Activated T-cell treated with anti-CD3 and anti-CD28 coated beads for 1 hour (primary cell): ENCODE measurements at places on chromosomes 2 and 18.

DNA sequence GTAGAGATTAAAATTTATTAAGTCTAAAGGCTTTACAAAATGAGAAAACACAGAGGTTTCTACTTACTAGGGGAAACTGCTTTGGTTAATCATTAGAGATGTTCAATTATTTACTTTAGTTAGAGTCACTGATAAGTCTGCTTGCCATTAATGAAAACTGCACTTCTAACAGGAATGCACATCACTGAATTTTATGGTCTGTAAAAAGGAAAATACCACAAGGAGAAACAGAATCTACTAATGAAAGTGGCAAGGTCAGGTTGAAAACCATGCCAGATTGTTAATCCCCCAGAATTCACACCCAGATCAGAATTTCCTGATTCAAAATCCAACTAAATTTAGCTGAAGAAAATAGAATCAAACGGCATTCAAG lies 90.5 kb upstream of the GRB14 start:
- DNase-seq = no peak

DNA sequence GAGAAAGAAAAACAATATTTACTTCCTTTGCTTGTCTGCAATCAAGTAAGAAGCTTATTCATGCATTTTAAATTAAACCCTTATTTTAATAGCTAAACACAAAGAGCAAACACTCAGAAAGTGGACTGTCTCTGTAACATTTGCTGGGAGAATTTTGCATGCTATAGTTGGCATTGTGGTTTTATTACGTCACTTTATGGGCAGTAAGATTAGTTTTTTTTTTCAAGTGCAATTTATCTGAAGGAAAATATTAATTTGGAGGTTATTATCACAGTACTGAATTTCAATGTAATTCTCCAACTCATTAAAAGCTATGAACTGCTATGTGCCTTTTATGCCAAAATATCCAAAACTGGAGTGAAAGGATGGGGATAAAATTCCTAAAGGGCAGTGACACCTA lies 103.3 kb downstream of the TMEFF2 start:
- DNase-seq = no peak

- DNase-seq = peak; percentile 37
Measured at GRCh38 chr18:35386600-35387100, 9.5 kb upstream of the ZNF396 start.

DNA sequence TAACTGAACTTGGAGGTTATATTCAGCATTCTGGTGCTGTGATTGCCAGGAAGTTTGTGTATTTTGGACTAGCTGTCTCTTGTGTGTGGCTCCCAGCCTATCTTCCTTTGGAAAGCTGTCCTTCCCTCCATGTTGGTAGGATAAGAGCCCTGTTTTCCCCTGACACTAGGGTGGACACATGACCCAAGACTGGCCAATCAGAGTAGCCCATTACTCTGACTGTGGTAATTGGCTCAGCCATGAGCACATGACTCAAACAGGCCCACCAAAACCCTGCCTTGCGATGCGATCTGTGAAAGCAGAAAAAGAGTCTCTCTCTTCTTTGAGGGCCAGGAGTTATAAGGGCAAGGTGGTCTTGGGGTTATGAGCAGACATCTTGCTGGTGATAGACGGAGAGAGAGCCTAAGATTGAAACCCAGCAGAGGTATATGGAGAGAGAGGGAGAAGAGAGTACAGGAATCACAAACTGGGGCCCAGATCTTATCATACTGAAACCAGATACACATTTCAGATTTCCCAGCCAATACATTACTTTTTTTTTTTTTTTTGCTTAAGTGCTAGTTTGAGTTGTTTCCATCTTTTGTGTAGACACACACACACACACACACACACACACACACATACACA lies 45.3 kb upstream of the SERPINE2 start:
- no peak for DNase-seq

DNA sequence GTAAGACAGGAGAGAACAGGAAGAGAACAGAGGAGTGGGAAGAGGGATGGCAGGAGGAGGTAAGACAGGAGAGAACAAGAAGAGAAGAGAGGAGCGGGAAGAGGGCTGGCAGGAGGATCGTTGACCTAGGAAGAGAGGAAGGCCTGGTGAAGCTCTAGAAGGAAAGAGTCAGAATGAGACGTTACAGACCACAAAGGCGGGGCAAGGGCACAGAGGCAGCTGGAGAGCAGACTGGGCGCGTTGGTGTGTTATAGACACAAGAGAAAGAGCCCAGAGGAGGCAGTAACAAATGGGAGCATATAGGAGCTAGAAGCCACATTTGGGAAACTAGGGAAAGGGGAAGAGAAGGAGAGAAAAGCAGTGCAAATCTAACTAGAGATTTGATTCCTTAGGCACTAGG lies 26.6 kb downstream of the PTRHD1 start:
- DNase-seq = no peak

DNA sequence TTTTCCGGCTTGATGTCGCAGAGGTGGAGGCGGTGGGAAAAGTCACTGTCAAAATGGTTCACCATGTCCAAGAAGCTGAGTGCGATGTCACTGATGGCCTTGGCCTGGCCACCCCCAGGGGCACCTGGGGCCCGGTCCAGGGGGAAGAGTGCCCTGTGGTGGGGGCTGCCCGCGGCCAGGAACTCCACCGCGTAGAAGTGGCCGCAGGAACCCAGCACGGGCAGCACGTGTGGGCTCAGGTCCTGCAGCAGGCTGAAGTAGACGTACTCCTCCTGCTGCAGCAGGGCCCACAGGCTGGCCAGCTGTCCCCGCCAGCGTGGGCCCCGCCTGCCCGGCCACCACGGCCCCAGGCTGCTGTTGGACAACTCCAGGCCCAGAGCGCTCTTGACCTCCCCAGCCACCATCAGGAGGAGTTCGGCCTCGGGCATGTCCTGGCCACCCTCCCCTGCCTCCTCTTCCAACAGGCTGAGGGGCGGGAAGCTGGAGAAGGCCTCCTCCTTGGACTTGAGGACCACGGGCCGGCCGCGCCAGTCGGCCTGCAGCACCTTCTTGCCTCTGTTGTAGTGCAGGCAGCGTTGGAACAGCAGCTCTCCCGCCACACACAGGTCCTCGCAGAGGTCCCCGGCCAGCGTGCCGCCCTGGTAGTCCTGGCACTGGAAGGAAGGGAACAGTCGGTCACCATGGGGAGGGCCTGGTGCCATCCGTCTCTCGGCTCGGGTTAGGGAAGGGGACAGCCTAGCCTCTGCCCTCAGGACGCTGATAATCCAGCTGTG lies 10.3 kb downstream of the DIPK1C start:
- DNase-seq = no peak

- no peak for DNase-seq
Measured at GRCh38 chr2:25072606-25073005, 30.7 kb downstream of the EFR3B start.

DNA sequence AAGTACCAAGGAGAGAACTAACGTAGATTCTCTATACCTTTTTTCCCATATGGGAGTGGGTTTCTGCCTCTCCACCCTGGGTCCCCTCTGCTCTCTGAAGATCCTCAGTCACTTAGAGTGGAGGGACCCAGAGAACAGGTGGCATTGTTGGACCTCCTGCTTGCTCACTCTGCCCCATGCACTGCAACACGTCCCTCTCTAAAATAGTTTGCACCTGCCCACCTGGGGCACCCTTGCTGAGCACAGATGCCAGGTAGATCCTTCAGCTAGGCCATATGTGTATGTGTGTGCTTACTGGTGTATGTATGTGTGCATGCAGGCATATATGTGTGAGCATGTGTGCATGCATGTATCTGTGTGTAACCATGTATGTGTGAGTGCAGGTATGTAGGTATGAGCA lies 2.2 kb downstream of the IL36RN start:
- no peak for DNase-seq
